Activated CD4-positive, alpha-beta T cell treated with anti-CD3 and anti-CD28 coated beads, Interleukin-2, amount 50 U/mL, for 48 hours (primary cell): ENCODE measurements at places on chromosomes 12 and 14.

DNA sequence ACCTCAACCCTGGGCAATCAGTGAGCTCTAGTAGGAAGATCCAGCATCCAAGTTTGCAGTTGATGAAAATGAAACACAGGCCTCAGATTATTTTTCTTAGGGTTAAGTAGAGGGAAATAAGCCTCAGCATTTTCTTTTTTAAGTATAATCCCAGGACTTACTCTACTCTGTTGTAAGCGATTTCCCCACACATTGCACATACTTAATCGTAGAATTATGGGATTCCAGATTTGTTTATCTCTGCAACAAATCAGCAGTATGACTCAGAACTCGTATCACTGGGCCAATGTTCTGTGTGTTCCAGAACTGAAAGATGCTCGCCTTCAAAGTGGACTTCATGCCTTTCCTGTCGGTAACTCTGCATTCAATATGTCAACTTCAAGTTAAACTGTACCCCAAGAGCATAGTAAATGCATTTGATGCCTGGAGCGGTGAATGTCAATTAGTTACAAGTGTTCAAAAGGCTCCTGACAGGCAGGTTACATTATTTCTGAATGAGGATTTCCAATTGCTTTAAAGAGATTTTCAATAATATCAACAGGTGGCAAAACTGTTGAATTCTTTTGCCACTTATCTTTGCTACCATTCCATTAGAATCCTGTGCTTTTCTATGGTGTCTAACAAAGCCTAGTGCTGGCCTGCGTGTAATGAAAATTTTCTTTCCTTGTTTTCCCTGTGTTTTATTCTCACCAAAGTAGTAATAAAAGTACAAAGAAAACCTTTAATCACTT, 323.8 kb upstream of the SYT1 start:
- no peak for DNase-seq

GRCh38 chr14:65444230-65444629, 31.7 kb downstream of the FUT8 start:
- no peak for DNase-seq

DNA sequence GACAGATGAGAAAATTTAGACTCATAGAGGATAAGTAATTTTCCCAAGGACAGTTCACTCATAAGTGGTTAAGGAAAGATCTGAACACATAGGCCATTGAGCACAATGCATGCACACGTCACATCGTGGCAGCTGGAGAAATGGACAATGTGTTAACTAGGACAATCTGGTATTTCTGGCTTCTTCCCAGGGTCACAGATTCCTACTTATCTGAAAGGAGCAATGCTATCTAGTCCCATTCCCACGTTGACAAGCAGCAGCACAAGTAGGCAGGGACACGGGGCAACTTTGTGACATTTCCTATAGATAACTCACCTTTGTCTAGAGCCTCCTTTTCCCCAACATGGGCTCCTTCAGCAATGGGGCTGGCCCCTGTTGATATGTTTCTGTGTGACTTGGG, 6.7 kb upstream of the CMAS start:
- DNase-seq: no peak

GRCh38 chr12:126509572-126509971, 1444.3 kb downstream of the AACS start:
- no peak for DNase-seq

DNA sequence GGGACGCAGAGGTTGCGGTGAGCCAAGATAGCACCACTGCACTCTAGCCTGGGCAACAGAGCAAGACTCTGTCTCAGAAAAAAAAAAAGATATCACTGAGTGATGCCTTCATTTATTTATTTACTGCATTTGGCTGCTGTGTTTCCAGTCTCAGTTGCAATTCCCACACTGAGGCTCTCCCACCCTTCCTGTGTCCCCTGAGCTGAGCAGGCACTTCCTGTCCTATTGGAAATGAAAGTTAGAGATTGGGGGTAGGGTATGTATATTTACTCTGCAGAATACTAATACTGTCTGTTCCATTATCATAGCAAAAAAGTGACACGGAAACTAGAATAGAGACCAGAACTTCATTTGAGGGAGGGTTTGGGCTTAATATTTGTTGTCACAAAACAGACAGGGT, 1.6 kb upstream of the RBMS2 start:
- DNase-seq: no peak

GRCh38 chr14:57823015-57823660, 42.8 kb downstream of the SLC35F4 start:
- DNase-seq: no peak

DNA sequence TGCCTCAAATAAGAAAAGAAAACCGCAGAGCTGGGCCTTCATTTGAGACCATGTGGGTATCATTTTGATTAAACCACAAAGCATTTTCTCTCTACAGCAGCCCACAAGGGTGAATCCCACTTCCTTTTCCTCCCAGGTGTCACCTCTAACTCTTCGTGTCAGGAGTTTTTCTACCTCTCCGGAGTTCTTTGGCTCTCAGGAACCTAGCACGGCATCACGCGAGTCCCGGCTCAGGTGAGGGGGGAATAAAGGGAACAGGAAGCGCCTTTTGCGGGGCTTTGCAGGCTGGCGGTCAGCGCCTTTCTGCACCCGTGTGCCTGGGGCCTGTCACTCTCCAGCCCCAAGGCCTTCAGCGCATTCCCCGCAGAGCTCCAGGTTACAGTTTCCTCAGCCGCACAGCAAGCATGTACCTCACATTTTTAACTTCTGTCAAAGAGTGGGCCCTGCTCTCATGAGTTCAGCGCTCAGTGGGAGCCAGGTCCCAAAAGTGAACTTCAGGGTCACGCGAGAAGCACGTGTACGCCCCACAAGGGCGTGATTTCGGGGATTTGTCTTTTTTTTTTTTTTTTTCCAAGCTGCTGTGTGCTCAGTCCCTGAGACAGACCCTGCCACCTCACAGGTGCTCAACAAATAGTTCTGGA, 740 bp upstream of the PRPF40B start:
- peak; percentile 43 for DNase-seq

DNA sequence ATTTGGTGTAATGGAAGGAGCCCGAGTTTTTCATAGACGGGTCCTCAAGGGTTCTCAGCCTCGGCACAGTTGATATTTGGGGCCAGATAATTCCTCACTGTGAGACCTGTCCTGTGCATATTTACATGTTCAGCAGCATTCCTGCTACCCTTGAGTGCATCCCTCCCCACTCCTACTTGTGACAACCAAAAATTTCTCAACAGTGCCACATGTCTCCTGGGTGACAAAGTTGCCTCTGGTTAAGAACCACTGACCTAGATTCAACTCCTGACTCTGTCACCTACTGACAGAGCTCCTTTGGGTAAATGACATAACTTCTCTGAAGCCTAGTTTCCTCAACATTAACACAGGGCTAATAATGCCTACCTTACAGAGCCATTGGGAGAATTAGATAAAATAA, 60.4 kb downstream of the TTC9 start:
- DNase-seq: no peak

DNA sequence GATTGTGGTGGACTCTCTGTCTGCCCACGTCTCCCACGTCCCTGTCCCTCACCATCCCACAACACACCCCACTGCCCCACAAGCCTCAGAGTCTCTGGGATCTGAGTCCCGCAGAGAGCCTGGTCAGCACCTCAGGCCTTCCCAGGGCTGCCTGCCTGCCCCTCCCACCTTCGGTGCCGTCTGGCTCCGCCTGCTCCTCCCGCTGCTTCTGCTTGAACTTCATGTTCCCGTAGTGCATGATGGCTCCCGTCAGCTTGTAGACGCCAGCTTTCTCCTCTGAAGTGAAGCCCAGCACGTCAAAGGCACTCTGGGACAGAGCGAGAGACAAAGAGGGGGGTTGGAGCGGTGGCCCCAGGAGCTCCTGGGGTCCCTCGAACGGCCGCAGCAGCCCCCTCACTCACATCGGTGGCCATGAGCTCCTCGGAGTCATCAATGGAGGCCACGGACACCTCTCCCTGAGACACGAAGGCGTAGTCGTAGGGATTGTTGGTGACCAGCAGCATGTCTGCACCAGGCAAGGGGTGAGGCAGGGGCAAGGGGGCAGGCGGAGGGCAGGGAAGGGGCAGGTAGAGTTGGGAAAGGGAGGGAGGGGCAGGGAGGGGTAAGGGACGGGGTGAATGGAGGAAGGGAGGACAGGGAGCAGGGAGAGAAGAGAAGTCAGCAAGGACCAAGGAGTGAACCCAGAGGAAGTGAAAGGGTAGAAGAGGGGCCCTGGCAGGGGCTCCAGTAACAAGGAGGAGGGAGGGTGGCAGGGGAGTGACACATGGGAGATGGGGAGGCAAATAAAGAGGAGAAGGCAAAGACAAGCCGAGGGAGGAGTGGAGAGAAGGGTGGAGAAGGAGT, 5.6 kb downstream of the MYH6 start:
- no peak for DNase-seq

DNA sequence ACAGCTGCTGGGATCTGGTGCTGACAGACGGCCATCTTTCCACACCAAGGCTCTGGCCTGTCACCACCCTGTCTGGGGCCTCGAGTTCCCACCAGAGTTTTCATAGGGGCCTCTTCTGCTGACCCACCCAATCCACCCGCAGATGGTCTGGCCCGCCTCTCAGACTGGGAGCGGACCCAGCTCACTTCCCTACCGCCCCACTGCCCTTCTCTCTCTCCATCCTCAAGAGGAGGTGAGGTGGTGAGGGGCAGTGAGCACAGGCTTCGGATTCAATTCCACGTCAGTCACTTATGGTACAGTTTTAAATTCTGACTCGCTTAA, 12.3 kb upstream of the RPS6KL1 start:
- DNase-seq: no peak

GRCh38 chr12:131011165-131012079, 57.7 kb downstream of the ADGRD1 start:
- no peak for DNase-seq
